ENCODE measurements at places on chromosomes 7 and 10.
A peak's percentile ranks its signal among the peaks of the same experiment; 100 is the strongest.

- DNase-seq: peak; percentile 91
These were observed 37.7 kb downstream of the LRMDA start for GRCh38 chr10:75469006-75469616.

DNA sequence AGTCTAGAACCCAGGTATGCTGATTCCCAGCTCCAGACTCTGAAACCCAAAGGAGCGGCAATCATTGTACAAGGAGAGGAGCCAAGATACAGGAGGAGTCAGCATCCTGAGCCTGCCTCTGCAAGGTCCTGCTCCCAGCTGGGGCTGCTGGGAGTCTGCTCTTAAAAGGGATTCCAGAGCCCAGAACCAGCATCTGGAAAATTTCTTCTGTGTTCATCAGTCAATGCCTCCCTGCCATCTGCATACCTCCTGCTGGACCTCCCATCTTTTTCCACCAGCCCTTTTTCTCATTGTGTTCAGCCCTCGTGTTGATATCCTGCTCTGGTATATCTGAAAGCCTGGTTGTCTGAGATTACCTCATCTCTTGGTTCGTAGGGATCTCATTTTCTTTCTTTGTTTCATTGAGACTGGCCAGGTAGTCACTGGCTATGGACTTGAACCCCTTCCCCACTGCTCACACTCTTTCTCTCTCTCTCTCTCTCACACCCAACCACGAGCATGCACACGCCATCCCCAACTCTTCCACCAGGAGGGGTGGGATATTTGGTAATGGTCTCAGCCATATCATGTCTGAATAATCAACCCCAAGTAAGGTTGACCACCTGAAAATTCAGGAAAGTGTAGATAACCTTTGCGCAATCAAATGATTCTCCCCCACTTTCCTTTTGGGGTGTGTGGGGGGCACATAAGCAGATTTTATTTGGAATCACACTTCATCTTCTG, 608.8 kb downstream of the LRMDA start:
- no peak for DNase-seq

GRCh38 chr7:111329367-111330234, 232.7 kb downstream of the IMMP2L start:
- peak; percentile 17 for DNase-seq

- no peak for DNase-seq
These were observed 16.0 kb downstream of the BMPER start for GRCh38 chr7:33921216-33921938.

DNA sequence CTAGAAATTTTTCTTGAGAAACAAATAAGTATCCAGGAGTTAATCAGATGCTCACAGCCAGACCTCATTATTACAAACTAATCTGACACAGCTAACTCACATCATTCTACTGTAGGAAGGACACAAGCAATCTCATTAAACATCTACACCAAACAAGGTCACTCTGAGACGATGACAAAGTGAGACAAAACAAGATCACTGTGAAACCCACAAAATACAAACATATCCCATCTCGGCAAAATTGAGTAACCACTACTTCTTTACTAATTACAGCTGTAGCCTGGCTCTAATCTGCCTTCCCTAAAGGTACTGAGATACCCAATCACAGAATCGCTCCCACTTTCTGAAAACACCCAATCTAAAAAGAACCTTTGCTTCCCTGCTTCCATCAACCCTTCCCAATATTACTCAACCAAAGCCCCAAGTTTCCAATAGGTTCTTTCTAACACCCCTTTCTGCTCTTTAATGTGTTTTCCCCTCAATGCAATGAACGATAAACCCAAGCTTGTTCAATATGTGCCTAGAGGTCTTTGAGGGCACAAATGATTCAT, 26.9 kb downstream of the CCDC6 start:
- no peak for DNase-seq

DNA sequence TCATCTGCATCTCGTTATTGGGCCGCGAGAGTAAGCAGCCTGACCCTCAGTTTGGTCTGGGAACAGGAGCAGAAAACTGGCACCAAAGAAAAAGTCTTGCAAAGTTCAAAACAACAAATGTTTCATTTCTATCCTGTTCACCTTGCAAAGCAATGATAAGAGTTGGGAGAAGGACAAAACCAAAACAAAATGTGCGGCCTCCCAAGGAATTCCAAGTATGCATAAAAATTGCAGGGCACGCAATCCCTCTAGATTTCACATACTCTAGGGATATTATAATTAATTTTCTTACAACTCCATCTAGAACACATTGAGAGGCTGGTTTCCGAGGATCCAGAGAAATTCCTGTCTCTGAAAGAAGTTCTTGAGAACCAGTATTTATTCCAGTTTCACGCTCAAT, 20.1 kb downstream of the CHUK start:
- DNase-seq: peak; percentile 18

DNA sequence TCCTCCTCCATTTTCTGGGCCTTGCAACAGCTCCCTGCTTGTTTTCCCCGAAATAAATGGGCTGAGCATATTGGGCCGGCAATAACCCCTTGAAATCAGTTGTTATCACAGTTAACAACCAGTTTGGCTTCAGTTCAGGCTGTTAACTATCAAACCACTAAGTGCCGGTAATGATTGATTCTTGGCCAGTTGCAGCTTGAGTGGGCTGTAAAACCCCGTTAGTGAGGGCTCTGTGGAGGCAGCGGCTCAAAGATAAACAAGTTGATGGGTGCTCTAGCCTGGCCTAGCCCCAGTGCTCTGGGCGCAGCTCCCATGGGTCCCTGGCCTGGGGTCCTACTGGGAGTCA, 8.3 kb downstream of the FGF8 start:
- DNase-seq: no peak

DNA sequence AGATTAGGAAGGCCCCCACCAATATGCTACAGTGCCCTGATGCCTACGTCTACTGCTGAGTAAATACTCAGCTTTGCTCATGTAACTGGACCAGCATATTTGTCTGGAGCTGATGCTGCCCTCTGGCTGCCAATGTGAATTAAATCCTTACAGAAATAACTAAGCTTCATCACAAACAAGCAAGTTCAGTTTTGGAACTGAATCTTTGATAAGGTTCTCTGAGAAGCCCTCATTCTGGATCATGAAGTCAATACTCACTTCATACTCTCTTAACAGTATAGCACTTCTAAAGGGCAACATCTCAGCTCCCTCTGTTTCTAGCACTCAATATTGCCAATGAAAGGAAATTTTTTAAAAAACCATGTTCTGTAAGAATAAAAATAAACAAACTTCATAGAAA, 246.7 kb downstream of the ETV1 start:
- DNase-seq: peak; percentile 73

DNA sequence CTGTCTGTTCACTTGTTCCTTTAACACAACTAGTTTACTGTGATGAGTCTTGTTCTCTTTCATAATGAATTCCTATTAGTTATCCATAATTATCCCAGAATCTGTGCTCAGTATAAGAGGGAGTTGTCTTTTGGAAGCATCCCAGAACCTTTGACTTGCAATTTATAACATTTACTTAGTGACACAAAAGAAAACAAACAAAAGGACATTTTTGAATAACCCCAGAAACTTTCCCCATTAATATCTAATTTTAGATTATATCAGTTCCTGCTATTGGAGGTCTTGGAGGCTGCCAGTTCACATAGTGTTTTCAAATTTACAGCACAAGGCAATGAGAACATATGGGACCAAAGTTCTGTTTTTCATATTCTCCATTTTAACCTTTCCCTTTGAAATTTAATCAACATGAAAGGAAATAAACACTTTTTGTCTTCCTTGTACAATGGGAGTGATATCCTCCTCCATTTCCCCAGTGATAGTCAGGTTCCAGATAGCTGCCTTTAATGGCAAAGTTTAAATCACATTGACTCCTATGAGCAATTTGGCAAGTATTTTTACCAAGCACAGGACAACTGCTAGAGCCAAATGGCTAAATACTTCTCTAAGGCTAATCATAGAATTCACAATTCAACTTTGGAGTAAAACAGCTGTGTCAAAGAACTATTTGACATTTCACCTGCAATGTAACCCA, 37.1 kb upstream of the GNAT3 start:
- DNase-seq: peak; percentile 40

DNA sequence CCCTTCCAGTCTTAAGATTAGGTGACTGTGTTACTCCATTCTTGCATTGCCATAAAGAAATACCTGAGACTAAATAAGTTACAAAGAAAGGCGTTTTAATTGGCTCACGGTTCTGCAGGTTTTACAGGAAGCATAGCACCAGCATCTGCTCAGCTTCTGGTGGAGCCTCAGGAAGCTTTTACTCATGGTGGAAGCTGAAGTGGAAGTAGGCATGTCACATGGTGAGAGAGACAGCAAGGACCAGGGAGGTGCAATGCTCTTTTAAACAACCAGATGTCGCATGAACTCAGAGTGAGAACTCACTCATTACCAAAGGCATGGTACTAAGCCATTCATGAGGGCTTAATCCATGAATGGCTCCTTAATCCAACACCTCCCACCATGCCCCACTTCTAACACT, 34.0 kb upstream of the TMEM273 start:
- no peak for DNase-seq

- DNase-seq: no peak
These were observed 2.5 kb downstream of the CYREN start for GRCh38 chr7:135168001-135168400.

- DNase-seq: peak; percentile 44
These were observed 25.6 kb downstream of the RNF216 start for GRCh38 chr7:5755704-5756504.

DNA sequence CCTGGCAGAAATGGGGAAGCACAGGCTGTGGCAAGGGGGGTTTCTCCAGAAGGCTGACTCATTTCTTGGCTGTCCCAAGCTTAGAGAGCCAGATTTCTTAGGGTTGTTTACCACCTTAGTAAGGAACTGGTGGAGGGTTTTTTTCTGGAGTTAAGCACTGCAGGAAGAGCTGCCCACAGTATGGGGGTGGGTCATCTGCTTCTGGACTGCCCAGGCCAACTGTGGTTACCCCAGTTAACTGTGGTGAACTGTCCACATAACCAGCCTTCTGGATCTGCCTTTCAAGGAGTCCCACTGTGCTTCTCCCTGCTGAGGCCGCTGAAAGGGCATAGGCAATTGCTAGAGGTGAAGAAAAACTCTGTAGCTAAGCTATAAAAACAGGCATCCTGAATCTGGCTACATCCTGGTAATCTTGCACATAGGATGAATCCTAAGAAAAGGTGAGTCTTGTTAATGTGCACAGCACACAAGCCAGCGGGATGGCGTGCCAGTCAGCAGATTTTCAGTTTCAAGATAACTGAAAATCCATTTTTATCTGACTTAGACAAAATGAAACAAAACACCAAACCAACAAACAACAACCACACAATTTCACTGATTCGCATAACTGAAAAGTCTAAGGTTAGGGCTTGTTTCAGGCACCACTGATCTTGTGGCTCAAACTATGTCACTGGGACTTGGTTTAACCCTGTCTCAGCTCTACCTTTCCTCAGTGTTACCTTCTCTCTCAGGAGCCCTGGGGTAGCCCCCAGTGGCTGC, 21.6 kb upstream of the TSPAN33 start:
- DNase-seq: peak; percentile 8

GRCh38 chr10:42630537-42631134, 7.7 kb downstream of the ZNF33B start:
- peak; percentile 27 for DNase-seq

DNA sequence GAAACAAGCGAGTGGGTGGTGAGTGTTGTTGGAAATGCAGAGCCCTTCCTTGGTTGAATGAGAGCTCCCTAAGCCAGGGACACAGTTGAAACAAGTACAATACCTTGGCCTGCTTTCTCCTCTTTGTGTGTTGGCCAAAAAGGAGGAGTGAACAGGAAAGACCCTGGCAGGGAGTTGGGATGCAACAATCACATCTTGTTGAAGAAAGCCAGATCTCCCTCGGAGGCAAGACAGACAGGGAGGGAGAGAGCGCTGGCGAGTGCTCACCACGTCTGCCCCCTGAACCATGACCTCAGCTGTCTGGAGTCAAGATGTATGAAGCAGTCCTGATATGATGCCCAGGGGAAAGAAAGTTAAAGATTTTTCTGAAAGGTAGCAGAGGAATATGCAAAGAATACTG, 66.8 kb downstream of the ADAM12 start:
- no peak for DNase-seq

DNA sequence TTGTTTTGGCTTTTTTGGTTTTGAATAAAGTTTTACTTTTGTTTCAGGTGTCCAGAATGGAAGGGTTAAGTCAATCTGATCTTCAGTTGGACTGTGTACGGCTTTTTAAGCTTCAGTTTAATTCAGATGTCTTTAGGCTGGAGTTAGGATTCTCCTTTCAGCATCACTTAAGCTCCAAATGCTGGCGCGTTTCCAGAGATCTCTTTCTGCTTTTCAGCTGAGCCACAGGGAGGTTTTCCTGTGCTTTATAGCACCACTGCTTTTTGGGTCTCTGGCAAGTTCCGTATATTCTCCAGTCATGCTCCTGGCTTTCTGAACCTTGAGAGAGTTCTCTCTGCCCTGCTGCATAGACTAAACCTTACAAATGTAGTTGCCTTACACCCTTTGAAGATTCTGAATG, 60.0 kb downstream of the VTI1A start:
- DNase-seq: no peak

DNA sequence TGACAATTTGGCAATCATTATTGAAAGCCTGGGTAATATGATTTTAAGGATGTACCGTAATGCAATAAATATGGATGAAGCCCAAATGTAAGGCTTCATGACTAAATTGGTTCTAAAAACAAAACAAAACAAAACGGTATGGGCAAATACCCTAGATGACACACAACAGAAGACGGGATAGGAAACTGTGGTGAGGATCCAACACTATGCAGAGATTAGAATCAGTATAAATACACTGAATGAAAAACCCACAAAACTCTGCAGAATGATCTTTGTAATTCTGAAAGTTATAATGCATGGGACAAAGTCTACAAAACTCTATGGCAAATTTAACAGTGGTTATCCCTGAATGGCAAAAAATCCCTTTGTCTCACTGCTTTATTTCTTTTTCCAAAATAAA, 57.6 kb downstream of the MALSU1 start:
- DNase-seq: peak; percentile 69

GRCh38 chr10:100656454-100656853, 88.9 kb upstream of the PAX2 start:
- DNase-seq: no peak

DNA sequence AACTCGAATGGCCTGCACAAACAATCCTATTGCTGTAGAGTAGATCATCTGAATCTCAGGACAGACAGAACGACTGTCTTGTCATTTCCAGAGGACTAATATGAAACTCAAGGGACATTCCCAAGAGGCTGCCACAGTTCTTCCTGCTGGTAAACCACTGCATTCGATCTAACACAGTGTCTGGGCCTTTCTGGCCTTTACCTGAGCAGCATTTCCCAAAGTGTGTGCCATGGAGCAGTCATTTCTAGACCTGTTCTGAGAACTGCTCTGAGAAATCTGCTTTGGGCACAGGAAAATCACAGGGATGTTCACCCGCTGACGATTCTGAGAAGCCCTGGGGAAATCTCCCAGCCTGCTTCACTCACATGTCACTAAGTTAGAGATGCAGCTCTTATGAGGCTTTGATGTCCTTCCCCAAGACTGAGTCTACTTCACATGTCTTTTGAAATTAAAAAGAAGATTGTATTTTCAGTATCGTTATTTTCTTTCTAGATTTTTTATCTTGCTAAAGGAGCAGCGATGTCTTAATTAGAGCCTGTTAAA, 18.4 kb downstream of the GPNMB start:
- no peak for DNase-seq

- no peak for DNase-seq
These were observed 131.2 kb downstream of the SMURF1 start for GRCh38 chr7:99012722-99013121.
